ENCODE measurements at places on chromosomes 6 and 20.
A peak's percentile ranks its signal among the peaks of the same experiment; 100 is the strongest.

DNA sequence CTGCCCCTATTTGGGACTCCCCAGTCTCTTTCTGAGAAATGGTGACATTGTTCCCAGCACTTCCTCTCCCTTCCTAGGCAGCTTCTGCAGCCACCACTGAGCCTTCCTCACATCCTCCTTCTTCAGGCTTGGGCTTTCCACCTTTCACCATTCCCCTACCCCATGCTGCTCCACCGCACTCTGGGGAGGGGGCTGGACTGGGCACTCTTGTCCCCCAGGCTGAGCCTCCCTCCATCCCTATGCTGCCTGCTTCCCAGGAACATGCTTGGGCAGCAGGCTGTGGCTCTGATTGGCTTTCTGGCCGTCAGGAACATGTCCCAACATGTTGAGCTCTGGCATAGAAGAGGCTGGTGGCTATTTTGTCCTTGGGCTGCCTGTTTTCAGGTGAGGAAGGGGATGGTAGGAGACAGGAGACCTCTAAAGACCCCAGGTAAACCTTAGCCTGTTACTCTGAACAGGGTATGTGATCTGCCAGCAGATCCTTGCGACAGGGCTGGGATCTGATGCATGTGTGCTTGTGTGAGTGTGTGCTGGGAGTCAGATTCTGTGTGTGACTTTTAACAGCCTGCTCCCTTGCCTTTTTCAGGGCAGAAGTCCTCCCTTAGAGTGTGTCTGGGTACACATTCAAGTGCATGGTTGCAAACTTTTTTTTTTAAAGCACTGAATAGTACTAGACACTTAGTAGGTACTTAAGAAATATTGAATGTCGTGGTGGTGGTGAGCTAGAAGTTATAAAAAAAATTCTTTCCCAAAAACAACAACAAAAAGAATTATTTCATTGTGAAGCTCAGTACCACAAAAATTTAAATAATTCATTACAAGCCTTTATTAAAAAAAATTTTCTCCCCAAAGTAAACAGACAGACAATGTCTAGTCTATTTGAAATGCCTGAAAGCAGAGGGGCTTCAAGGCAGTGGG is 2.1 kb upstream of the CDKN1A start:
- DNase-seq: peak; percentile 69

GRCh38 chr6:111677249-111677990 is 71.7 kb upstream of the TRAF3IP2 start:
- no peak for DNase-seq

GRCh38 chr20:13613917-13614316 is 24.8 kb downstream of the TASP1 start:
- peak; percentile 15 for DNase-seq

GRCh38 chr20:1473246-1474220 is 6.9 kb upstream of the NSFL1C start:
- no peak for DNase-seq

DNA sequence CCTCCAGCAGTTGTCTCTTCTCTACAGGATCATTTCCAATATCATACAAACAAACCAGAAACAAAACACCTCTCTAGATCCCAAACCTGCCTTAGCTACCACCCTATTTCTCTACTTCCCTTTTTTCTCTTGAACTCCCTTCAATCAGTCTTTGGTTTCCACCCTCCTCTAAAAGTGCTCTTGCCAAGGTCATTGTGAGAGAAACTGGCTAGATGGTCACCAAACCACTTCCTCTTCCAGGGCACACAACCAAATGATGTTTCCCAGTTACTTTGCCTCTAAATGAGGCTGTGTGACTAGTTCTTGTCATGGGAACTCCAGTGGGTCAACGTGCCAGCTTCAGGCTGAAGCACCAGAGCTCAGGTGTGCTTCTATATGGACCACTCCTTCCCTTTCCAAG is 85.8 kb upstream of the ARMC2 start:
- DNase-seq: no peak

DNA sequence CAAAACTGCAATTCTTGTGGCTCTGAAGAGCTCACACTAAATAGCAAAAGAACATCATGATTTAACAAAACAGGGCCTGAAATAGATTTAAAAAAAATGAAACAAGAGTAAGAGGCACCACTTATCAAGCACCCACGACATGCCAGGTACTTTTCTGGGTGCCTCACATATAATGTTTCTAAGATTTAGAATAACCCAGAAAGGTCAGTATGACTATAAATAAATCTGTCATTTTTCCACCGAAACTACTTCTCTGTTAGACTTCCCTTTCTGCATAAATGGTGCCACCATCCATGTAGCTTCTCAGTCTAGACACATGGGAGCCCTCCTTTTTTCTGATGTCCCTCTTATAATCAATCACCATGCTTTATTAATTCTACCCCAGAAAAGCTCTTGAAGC is 652.4 kb upstream of the CHD6 start:
- DNase-seq: no peak
